ENCODE measurements at places on chromosomes 12 and 14.

DNA sequence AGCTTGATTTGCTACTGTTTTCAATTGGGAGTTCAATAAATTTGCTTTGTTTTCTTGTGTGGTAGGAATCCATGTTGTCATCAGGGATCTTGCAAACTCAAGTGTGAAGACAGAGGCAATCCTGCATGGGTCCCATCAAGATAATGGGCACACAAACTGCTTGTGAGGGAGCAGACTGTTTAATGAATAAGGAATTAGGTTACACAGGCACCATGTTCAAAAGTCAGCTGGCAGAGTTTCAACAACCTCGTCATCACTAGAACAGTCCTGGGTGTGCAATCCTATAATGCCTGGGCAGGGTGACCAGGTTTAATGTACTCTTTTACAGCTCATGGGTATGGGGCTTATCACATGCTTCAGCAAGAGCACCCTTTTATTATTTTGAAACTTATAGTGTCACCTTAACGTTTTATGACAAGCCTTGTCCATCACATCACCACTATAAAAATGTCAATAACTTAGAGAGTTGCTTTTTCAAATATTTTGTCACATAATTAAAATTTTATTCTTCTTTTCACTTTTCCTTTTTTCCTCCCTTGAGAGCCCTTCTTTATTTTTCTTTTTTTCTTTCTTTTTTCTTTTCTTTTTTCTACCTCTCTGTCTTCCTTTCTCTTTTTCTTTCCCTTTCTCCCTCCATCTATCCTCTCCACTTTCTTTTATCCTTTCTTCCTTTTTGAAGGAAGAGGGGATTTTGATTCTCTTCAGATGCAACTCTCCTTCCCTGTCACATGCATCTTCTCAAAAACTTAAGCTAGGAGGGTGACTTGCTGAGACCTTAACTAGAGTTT, 252.2 kb upstream of the ATP2B1 start:
- no peak for DNase-seq

DNA sequence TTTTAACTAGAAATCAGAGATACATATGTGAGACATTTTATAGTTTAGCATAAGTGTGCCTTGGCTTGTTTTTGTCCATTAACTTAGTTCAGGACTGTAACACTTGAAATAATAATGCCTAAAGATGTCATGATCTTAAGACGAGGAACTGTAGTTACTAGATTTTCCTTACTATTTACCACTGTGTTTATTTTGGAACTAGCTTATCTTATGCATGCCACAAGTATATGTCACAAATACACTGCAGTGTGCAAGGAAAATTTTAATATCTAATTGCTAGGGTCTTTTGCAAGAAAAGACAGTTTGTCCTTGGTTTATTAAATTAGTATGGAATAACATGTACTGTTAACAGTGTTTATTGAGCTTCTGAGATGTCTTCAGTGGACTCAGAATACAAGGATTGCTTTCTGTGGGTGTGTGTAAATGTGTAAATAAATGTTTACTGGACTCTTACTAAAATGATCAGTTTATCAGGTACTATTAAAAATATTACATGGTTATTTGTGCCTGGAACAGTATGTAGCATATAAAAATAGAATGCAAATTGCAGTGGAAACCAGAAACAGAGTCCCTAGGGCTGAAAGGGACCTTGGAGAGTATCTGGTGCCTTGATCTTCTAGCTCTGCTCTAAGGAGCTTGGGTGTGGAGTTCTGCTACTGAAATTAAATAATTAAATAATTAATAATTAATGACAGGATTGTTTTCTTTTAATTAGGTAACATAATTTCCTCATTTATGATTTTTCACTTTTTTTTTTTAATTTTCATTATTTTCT, 58.1 kb downstream of the FGD4 start:
- no peak for DNase-seq

DNA sequence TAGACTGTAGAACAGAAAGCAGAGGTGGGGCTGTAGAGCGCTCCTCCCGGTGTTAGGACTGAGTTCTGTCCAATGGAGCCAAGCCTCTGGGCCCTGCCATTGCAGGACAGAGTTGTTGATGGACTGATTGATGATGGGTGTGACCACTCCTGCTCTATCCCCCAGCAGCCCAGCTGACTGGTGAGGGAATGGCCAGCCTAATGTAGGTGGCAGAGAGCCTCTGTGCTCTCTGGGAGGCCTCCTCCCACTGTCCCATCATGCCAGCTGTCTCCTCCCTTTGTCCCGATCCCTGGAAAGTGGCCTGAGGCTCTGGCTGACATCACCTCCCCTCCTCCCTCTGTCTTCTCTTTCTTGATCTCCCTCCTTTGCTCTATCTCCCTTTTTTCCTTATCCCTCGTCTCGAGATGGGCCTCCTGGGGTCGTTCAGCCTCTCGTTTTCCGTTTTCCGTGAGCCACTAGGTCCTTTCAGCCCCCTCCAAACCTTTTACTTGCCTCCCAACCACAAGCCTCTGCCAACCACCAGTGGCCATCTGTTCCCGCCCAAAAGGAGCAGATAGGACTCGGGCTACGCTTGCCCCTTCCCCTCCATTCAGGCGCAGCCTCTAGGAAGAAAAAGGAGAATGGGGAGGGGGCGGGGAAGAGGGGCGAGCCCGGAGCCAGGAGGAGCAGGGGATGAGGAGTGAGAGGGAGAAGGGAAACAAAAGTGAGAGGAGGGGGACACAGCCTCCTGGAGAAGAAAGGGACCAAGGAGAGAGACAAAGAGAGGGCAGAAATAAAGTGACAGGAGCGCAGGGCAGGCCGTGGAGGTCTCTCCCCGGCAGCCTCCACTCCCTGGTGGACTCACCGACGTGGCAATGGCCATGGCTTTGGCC, 572 bp downstream of the EFS start:
- peak; percentile 82 for DNase-seq

GRCh38 chr12:12661086-12661856, 34.7 kb downstream of the GPR19 start:
- DNase-seq = no peak

- DNase-seq = no peak
These were observed 64.8 kb upstream of the E2F7 start for GRCh38 chr12:77130193-77130592.

Measured in hippocampal formation (tissue), 2 donors.